ENCODE measurements at places on chromosomes 12 and 14. TPM values are rescaled to one million over a fixed set of nuclear protein-coding genes. Genes with fewer than 3 reads are reported as not detected.

GRCh38 chr12:25372969-25373817 lies 122.5 kb upstream of the KRAS start:
- DNase-seq = no peak

POU6F1 gene
- 6.4 TPM for polyA plus RNA-seq

DNA sequence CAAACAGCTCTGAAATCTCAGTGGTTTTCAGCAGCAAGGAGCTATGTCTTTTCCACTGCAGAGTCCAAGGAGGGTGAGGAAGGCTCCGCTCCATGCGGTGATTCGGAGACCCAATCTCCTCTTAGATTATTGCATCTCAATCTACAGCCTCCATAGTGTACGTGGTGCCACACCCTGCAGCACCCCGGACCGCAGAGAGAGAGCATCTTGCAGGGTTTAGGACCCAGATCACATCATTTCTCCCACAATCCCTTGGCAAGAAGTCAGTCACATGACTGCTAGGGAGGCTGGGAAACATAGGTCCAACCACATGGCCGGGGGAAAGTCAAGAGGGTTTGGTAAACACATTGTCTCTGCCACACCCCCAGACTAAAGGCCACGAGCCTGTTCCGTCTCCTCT lies 209.4 kb upstream of the TMEM132C start:
- DNase-seq = no peak

DNA sequence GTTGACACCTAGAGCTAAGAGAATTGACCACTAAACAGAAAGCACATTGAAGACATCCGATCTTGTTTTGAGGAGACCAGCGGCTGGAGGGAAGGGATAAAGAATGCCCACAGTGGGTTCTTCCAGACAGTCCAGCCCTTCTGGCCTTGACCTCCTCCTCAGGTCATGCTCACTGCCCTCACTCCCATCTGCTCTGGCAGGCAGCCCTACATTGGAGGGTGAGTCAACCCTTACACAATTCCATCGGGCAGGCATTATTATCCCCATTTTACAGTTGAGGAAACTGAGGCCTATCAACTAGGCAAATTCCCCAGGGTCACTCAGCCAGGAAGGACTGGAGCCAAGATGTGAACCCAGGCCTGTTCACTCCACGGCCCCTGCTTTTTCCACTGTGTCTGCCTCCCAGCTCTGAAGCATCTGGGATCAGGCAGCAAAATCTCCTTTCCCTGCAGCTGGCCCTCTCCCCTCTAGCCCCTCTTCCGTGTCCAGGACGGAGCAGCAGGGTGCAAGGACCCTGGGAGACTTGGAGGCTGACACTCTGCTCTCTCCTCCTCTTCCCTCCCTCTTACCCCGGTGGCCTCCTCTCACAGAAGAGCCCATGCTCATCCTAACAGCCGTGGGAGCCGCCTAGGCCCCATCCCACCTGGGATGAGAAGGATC lies 5.3 kb downstream of the SCNN1A start:
- no peak for DNase-seq

DNA sequence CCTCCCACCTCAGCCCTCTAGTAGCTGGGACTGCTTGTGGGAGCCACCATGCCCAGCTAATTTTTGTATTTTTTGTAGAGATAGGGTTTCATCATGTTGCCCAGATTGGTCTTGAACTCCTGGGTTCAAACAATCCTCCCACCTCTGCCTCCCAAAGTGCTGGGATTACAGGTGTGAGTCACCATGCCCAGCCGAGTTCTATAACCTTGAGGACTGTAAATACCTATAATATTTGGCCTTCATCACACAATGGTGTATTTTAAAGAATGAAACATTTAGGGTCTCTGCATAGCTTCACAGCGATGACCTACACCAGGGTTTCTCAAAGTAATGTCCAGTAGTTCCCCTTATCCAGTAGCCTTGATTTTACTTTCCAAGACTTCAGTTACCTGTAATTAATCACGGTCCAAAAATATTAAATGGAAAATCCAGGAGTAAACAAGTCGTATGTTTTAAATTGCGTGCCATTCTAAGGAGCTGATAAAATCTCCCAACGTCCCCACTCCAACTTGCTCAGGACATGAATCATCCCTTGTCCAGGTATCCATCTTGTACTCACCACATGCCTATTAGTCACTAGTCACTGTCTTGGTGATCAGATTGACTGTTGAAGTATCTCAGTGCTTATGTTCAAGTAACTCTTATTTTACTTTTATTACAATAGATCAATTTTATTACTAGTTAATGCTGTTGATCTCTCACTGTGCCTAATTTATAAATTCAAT lies 368.2 kb downstream of the BTG1 start:
- DNase-seq = no peak

DNA sequence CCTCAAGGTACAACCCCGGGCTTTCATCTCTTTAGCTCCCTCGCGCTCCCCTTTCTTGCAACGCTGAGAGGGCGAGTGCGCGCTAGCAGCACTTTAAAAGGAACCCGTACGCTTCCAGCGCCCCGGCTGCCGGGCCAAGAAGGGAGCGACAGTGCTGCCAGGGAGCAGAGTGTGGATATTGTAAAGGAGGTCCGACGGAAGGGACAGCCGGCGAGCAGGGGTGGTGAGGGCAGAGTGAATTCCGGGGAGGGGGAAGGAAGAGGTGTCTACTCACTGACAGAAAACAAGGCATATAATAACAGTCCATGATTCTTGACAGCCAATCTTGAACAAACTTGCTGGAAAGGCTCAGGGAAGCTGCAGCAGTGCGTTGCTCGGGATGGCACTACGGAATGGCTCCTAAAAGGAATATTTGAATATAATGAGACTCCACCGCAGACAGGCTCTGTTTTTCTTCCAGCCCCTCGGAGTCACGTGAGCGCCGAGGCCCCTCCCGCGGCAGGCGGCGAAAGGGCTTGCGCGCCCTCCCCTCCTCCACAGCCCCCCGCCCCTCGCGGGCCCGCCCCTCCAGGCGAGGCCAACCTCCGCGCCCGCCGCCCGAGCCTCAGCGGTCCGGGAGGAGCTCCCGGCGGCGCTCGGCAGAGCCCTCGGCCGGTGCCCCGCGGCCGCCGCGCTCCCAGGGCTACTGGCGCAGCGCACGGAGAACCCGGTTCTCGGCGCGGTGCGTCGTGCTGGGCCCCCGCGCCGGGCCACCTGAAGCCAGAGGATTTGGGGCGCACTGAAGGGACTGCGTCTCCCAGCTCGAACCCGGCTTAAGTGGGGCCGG lies 3.4 kb downstream of the BMP4 start:
- peak; percentile 90 for DNase-seq

AKAP5 gene
- 0.08 TPM for polyA plus RNA-seq

GRCh38 chr12:87092421-87092820 lies 836.2 kb upstream of the MGAT4C start:
- DNase-seq = no peak

NAA25 gene
- polyA plus RNA-seq = 5.0 TPM

GRCh38 chr12:114638790-114639435 lies 45.1 kb downstream of the TBX3 start:
- no peak for DNase-seq

DNA sequence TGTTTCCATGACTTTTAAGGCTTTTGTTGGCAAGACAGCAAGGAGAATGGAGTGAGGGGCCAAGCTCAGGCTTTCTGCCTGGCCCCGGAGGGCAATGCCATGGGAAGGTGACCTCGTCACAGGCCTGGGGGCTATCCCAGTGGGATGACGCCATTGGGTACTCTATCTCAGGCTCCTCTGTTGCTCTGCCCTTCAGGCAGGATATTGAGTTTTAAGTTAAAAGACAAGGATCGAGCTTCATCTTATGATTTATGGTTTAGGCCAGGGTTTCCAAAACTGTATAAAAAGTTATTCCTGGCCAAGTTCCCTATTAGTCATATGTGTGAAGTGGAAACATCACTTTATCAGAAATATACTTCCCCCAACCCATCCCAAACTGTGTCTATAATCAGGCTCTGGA lies 127.7 kb downstream of the ZFP36L1 start:
- no peak for DNase-seq

IAPP gene
- not detected for polyA plus RNA-seq

DNA sequence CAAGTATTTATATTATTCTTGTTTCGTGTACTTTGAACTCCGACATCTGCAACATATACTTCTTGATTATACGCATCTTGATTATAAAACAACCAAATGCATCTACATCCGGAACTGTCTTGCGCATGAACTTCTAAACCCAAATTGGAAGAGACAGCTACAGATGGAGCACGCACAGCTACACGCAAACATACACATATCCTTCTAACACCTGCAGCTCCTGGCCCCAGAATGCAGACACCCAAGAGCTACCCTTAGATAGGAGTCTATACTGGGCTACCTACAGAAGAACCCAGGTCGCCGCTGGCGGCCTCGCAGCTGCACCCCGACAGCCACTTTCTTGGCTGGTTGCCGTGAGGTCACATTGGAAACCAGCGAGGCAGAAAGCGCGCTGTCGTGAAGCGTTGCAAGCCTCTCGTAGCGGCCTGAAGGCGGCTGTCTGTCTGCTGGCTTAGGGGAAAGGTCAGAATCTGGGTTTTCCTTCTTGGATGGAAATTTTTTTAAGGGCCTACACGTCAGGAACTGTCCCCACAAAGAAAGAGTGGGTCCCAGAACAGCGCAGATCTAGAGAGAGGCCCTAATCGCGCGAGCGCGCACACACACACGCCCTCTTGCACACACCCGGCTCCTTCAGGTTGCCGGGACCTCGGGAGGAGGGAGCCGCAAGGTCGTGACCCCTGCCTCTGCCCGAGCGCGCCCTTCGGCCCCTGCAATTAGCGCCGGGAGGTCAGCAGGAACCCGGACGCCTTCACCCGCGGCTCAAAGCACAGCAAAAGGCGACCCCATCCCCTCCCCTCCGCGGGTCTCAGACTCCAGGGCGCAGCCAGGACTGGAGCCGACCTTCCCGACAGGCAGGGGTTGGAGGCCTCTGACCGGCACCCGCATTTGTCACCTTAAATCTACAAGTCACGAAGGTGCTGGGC lies 17.0 kb downstream of the TBX3 start:
- DNase-seq = no peak

GRCh38 chr12:52636189-52636588 lies 15.8 kb downstream of the KRT2 start:
- DNase-seq = no peak

DNA sequence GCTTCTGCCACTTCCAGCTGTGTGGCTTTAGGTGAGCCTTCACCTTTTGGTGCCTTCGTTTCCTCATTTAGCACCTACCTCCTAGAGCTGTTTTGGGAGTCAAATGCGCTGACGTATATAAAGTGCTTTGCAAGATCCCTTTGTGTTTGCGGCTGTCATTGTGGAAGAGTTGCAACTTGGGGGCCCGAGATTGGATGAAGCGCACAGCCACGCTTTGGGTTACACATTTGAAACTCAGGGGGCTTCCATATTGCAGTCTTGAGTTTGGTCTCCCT lies 636 bp upstream of the ARL6IP4 start:
- no peak for DNase-seq

- DNase-seq = no peak
Measured at GRCh38 chr12:107134558-107134957, 41.2 kb upstream of the CRY1 start.

CYP27B1 gene
- polyA plus RNA-seq = 0.11 TPM

DNA sequence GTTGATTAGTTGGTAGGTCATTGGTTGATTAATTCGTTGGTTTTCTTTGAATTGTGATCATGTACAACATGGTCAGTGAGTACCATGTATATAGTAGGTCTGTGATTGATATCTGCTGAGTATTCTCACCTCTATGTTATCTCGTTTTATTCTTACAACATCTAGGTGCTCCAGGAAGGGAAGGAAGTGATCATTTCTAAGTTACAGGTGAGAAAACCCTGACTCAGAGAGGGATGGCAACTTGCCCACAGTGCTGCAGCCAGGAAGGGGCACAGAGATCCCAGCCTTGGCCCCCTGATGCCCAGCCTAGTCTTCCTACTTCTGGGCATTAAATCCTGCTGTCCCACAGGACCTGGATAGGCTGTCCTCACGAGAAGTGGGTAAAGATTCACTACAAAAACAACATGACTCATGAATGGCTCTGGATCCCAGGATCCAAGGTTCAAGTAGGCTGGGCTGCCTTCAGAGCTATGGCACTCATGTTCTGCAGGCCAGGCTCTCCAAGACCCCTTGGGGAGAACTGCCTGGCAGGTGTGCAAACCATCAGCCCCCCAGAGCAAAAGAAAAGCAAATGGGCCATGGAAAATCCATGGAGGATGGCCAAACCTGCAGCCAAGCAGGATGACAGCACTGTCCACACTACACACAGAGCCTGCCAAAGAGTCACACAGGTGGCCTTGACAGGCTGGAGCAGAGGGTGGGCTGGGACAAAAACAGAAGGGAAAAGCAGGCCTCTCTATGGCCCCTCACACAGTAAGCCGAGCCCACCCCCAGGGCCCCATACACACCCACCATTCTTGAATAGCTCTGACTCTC lies 146.2 kb downstream of the BCL11B start:
- DNase-seq = no peak

- no peak for DNase-seq
Measured at GRCh38 chr12:113908584-113909100, 57.5 kb downstream of the RBM19 start.

DNA sequence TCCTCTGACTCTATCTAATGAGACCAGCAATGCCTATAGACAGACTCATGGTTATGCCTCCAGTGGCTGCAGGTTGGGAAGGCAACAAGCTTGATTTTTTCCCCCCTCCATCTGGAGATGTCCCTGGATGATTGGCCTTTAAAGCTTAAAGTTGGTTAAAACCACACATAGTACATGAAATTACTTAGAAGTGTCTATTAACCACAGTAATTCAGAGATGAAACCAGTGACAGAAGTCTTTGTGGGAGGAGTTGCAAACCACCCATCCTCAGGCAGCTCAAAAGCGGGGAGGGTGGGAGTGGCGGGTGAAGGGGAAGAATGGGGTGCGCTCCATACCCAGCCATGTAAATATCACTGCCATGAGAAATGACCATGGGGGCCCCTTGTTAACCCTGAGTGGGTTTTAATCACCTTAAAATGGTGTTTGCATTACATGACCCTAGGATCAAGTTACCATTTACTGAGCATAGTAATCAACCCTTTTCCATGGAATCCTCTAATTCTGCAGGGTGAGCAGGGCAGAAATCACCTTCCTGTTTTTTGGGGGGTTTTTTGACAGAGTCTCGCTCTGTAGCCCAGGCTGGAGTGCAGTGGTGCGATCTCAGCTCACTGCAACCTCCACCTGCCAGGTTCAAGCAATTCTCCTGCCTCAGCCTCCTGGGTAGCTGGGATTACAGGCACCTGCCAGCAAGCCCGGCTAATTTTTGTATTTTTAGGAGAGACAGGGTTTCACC lies 133.5 kb downstream of the FOXN3 start:
- DNase-seq = no peak

DNA sequence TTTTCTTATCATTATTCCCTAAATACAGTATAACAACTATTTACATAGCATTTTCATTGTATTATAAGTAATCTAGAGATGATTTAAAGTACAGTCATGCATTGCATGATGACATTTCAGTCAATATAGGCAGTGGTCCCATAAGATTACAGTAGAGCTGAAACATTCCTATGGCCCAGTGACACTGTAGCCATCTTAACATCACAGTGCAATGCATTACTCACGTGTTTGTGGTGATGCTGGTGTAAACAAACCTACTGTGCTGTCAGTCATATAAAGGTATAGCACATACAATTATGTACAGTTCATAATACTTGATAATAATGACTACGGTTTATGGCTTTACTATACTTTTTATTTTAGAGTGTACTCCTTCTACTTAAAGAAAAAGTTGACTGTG lies 13.3 kb downstream of the LLPH start:
- no peak for DNase-seq
